ENCODE measurements at places on chromosomes 1 and 21. TPM values are rescaled to one million over a fixed set of nuclear protein-coding genes. Genes with fewer than 3 reads are reported as not detected.

The LCE1F gene
- total RNA-seq = not detected

GRCh38 chr1:152182944-152183361 is 23.9 kb upstream of the RPTN start:
- DNase-seq = peak; percentile 22

DNA sequence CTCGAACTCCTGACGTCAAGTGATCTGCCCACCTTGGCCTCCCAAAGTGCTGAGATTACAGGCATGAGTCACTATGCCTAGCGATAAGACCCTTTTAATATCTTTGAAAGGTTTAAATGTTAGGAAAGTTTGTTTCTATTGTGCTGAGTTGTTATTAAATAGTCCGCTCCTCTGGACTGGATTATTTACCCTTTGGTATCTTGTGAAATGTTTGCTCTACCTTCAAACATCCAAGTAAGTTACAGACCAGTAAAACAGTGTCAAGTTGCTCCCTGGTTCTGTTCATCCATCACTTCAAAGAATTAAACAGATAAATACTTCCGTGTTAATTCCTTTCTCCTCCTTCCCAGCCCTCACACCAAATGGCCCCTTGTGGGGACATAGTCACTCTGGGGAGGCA is 44.8 kb downstream of the CASQ2 start:
- DNase-seq = no peak

DNA sequence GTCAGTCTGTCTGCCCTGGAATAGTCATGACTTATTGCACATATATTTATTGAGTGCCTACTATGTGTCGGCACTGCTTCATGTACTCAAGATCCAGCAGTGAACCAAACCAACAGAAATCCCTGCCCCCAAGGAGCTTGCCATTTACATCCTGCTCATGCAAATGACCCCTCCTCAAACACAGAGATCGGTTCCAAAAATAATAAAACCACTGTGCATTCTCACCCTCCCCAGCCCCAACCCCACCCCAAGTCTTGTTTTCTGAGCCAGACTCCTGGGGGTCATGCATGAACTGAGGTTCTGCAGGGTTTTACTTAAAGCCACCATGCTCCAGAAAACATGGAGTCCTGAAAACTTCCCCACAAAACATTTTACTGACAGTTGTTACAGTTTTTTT is 61.9 kb downstream of the KIAA0040 start:
- no peak for DNase-seq

The CELA2A gene
- not detected for total RNA-seq

- DNase-seq = no peak
Measured at GRCh38 chr1:53799141-53799540, 39.0 kb downstream of the NDC1 start.

The FMO4 gene
- total RNA-seq = 4.6 TPM

The KCNA10 gene
- not detected for total RNA-seq

- no peak for DNase-seq
Measured at GRCh38 chr1:162264108-162264507, 112.5 kb downstream of the SPATA46 start.

The LCE1A gene
- not detected for total RNA-seq

DNA sequence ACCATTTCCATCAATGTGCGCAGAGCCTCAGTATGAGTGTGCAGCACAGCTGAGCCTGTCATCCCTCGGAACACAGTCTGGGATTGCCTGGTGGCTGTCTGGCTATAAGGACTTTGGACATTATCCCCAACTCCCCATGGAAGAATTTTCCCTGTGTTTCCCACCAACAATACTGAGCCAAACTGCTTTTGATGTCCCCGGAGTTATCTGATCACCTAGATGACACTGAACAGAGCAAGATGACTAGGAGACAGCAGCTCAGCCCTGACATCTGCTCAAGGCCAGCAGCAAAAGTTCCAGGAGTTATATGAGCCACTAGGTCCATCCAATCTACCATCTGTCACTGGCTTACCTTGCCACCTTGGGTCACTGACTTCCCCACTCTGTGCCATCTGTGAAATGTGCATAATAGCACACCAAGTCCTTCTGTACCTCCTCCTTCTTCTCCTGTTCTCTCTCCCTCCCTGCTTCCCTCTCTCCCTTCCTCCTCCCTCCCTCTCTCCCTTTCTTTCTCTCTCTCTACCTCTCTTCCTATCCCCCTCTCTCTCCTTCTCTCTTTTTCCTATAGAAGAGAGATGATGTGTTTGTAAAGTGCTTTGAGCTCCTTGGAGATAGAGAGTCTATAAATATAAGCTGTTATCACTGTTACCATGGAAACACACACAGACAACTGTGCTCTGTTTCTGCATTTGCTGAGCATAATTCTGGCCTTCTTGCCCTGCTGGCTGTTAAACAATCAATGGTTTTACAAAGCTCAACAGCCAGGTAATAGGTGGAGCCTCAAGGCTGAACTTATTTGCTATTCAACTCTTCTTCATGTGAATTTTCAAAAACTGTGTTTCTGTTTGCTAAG is 19.7 kb upstream of the ATP1B1 start:
- DNase-seq = no peak

GRCh38 chr1:18632783-18633421 is 2.3 kb downstream of the PAX7 start:
- peak; percentile 74 for DNase-seq

DNA sequence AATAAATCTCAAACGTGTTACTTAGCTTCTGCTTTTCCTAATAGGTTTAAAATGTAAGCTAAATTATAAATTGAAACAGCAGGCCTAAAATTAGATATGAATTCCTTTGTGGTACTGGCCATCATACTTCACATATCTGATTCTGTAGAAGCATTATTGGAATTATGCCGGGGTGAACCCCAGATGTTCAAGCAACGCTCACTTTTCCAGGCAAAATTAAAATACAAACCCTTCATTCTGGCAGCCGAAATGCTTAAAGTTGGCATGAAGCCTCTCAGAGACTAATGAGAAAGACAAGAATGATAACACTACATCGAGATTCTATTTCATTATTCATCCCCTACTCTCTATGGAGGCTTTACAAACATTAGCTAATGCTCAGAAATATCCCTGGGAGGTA is 1352.7 kb upstream of the ADGRL2 start:
- DNase-seq = no peak

The TEX38 gene
- 2.1 TPM for total RNA-seq

GRCh38 chr1:11289064-11289463 is 16.1 kb downstream of the UBIAD1 start:
- no peak for DNase-seq

DNA sequence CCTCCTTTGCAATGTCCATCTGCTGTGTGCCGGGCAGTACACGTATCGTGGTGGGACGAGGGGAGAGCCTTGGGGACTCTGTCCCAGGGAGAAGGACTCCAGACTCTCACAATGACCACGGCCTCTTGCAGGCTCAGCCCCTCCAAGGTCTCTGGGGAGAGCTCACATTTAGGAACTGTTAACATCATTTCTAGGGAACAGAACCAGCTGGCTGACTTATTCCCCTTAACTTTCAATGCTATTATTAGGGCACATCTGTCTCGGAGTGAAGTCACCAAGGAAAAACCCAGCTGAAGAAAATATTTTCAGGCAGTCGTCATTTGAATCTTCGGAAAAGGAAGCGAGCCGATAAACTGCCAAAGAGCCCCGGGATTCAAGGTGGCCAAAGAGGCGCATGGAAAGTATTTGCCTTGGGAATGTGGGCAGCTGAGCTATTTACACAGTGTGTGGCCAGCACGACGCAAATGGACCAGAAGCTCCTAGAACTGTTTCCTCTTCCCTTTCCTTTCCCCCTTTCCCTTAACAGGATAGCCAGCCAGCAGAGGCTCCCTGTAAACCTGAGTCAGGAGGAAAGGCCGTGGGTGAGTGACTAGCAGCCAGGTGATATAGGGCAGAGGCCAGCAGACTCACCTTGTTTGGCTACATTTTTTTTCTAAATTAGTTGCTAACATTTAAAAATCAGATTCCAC is 74.5 kb downstream of the ITPKB start:
- peak; percentile 15 for DNase-seq

DNA sequence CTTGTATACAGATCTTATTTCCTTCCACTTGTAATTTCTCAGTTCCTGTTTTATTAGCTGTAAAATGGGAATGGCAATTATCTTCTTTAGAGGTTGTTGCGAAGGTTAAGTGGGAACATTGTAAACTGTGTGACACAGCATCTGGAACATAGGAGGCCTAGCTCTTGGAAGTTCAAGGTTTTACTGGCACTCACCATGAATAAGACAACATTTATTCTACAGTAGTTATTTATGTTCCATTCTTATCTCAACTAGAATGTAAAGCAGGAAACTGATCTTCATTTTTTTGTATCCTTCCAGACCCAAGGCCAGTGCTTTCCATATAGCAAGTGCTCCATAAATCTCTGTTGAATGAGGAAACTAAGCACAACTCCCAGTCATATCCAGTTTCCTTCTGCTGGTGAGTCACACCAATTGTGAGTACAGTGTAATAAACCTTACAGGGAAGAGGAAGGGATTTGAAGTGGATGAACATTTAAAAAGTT is 1.4 kb downstream of the BCL10 start:
- no peak for DNase-seq

DNA sequence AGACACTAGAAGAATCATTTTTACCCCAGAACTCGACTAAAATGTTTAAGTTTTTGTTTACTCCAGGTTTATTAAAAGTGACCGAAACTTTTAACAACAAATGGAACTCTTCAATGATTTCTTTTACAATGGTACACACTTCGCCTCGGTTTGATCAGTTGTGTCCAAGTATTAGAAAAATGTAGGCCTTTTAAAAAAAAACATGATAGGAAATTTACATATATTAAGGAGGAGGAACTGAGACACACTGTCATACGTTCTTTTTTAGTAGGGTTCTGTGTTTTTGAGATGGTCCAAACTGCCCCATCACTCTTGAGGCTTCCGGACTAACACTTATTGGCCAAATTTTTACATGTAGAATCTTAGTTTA is 1.3 kb downstream of the PRDM2 start:
- no peak for DNase-seq
